NCI-H82 (cell line): ENCODE measurements at places on chromosomes 3 and 15.

GRCh38 chr3:150662410-150663200, 41.1 kb downstream of the ERICH6 start:
- no peak for DNase-seq

DNA sequence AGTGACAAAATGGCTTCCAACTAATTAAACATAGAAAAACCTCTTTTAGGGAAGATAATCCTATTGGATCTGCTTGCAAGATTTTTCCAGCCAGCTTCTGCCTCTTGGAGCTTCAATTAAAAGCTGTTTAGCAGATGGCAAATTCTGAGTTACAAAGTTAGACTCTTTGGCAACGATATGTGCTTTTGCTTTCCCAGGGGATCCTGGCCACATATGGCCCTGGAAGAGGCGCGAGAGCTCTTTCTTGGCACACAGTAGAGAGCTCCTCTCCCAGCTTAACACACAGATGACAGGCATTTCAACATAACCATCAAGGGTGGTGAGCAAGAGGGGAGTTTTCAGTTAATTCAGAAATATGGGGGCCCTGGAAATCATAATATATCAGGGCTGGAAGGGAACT, 41.6 kb upstream of the GALNT15 start:
- peak; percentile 95 for DNase-seq

- DNase-seq, result no peak
Observed at GRCh38 chr15:95327183-95327525, 1003.3 kb upstream of the NR2F2 start.

DNA sequence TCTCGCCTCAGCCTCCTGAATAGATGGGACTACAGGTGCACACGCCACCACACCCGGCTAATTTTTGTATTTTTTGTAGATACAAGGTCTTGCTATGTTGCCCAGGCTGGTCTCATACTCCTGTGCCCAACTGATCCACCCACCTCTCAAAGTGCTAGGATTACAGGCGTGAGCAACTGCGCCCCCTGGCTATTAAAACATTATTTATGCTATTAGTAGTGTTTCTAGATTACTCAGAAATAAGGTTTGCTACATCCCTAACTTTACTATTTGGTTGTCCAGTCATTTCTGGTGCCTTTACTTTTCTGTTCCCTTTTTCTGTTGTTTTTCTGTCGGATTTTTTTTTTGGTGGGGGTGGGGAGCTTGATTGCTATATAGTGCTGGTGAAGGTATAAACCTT, 393.6 kb upstream of the TPM1 start:
- DNase-seq, result peak; percentile 62

DNA sequence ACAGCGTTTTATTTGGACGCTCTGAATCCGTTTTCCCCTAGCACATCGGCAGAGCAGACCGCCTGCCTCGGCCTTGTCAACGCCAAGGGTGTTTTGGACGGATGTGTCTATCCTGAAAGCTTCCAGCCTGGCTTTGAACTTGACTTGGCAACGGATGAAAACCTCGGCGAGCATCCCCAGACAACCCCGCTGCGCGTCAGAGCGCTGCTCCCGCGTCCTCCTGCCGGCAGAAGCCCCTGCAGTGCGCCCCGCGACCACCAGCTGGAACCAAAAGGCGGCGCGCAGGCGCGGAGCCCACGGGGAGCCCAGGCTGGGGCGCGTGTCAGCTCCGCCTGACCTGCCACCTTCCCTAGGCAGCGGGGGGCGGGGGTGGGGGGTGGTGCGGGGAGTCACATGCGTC, 26.2 kb upstream of the ARL8B start:
- no peak for DNase-seq

- no peak for DNase-seq
Observed at GRCh38 chr3:156383441-156384025, 171.4 kb downstream of the SSR3 start.

DNA sequence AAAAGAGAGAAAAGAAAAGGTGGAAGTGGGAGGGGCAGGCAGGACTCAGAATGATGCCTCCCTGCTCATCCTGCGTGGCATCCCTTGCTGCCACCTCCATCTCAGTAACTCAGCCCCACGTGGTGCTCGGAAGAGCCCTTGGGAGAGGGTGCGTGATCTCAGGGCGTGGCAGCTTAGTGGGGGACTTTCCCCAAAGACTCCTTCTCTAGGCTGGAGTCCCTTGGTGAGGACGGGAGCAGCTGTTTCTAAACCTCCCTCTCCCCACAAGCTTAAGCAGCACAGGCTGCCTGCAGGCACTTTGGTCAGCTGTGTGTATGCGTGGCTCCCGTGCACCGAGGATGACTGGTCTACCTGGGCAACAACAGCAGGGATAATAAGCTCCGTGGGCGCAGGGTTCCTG, 7.4 kb upstream of the ANPEP start:
- DNase-seq, result peak; percentile 43

- no peak for DNase-seq
Observed at GRCh38 chr15:99137111-99137546, 32.2 kb downstream of the SYNM start.

DNA sequence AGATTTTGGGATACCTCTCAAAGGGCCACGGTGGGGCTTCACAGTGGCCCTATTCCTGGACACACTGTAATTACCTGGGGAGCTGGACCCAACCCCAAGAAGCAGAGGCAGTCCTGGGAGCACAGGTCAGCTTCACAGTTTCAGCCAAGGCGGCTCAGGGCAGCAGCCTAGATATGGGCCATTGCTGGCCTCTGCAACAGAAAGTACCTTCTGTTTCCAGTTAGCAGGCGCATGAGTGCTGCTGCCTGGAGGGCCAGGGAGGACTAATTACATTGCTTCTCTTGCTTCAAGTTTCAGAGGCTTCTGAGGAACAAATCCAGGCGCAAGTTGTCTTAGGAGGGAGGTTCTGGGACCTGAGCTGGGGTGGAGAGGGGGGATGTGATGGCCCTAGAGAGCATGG, 13.5 kb upstream of the DUSP7 start:
- no peak for DNase-seq

DNA sequence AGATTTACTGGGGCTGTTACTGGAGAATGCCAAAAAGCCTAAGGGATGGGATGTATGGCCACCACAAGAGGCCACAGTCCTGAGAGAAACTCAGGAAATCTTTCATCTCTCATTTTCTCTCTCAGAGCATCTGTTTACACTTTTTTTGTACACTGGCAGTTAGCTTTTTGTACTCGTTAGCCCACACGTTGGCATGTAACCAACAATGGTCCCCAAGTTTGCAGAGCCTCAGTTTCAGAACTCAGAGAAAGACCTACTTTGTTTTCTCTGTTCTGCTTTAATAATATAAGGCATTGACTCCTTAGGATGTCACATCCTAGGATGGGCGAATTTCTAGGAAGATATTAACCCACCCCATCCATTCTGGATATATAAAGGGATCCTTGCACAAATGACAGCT, 183.5 kb downstream of the SUCNR1 start:
- DNase-seq, result no peak

- DNase-seq, result no peak
Observed at GRCh38 chr3:73383470-73384049, 241.2 kb downstream of the PDZRN3 start.

GRCh38 chr3:48400824-48401433, 28.9 kb downstream of the FBXW12 start:
- peak; percentile 73 for DNase-seq

DNA sequence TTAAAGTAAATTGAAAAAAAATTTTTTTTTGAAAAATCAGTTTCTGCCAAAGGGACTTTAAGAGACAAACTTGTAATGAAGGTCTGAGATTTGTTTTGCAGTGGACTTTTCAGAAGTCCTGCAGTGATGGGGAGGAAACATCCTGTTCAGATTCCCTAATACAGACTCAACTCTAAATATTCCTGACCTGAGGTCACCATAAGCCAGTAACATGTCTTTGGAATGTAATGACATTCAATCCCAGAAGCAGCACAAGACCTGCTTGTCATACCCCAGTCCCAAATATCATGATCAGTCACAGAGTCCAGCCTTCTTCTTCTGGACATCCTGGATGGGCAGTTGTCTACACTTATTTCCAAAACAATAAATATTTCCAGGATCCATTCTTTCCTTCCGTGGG, 53.6 kb downstream of the TMEM39A start:
- DNase-seq, result no peak

GRCh38 chr3:173096140-173096539, 44.9 kb downstream of the SPATA16 start:
- no peak for DNase-seq

DNA sequence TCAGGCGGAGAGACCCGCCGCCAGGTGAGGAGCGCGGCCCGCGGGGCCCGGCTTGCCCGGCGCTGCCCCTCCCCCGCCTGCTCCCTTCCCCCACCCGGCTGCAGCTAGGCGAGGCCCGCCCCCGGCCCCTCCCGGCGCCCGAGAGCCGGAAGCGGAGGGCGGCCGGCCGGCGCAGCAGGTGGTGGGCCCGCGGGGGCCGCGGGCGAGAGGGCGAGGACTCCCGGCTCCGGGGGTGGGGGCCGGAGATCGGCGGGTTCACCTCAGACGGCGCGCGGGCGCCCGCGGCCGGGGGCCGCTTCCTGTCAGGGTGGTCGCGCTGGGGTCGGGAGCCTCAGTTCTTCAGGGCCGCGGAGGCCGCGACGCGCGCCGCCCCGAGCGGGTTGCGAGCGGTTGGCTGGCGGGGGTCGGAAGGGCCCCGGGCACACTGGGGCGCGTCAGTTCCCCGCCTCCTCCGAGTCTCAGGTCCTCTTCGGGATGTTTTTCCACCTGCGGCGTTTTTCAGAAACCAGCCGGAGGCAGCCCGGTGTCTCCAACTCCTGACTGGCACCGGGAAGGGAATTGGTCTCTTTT, 395 bp downstream of the ZFAND6 start:
- DNase-seq, result peak; percentile 87

DNA sequence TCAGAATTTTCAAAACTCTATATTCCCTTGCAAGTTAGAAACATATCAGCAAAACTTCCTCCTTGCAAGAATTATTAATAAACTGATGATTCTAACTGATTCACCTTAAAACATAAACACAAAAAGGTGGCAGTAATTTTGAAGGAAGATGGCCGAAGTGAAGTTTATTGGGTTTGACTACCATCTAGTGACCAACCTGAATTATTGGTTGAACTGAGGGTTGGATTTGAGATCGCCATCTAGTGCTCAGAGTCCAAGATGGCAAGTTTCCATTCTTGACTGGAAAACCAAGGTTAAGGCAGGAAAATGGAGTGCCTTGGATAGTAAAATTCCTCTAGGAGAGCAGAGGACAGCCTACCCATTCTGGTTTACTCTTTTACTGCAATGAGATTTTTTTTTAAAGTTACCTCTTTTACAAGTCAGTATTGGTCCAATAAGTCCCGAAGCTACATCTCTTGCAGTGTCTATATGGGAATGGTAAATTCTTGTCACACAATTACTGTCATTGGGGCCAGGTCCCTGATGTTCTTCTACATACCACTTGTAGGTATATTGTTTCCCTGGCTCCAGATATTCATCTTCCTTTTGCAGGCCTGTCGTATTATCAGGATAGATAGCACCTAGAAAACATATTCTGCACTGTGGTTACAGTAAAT, 51.6 kb upstream of the CP start:
- DNase-seq, result peak; percentile 91

- peak; percentile 44 for DNase-seq
Observed at GRCh38 chr3:173399044-173399443, 1.5 kb downstream of the NLGN1 start.

DNA sequence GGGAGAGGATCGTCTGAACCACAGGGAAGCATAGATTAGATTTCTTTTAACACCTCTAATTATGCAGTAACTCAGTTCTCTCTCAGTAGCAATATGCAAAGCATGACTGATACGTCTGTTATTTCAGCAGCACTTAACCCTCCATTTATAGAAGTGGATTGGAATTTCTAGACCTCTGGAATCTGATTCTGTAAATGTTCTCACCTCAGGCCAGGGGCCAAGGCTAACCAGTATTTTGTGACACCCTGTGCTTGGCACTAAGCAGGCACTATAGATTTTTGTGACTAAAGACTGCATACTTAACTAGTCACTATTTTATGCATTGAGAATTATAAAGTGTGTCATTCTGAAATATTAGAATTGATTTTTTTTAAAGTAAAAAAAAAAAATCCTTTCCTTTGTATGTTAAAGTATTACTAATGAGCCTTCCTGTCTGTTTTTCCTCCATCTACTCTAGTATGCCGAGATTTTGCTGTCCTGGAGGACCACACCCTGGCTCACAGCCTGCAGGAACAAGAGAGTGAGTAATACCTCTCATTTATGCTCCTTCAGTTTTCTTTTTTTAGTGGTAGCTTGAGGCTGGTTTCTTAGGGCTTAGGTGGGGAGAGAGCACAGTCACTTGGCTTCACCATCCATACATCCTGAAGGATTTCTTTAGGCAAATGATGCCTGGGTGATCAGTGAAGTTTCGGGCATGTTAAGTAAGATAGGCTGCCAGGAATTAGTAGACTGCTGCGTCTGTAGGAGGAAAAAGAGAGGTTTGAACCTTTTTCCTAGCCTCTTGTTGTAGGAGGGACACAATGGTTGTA, 26.5 kb upstream of the UTS2B start:
- no peak for DNase-seq

DNA sequence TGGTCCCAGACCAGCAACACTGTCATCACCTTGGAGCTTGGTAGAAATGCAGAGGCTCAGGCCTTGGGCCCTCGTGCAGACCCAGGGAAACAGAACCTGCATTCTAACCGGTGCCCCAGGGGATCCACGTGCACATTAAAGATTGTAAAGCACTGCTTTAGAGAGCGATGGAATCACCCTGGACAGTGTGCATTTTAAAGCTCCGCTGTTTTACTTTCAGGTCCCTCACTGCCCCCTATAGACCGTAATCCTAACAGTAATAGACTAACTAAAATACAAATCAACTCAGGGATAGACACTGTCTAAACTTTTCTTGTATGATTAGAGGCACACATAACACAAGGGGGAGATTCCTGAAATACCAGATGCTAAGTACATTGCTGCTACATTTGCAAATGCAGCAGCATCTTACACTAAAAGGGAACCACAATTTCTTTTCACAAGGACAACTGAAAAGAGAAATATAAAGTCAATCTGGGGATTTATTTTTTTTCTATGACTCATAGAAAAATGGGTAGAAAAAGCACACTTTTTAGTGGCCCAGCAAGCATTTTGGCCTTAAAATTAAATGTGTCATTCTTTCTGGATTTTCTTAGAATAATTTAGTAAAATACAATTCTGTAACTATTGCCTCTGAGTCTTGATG, 10.5 kb upstream of the SH3GL3 start:
- peak; percentile 73 for DNase-seq

DNA sequence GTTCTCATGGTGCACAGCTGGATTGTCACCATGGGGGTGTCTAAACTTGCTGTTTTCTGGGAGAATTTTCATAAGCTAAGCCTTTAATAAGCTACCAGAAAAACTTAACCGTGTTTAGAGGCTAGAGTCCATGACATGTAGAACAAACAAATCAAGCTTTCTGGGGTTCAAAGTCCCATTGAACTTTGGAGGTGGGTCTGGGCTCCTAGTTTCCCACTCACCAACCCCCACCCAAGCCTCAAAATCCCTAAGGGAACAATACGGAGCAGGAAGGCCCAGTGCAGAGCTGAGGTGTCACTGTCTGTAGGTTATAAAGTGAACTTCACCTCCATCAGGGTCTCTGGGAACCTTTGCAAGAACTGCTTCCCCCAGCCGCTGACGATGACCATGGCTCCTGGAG, 25.5 kb downstream of the RTP1 start:
- no peak for DNase-seq

GRCh38 chr3:175005193-175005592, 146.1 kb downstream of the NAALADL2 start:
- no peak for DNase-seq
